Tibial nerve (tissue), 4 donors: ENCODE measurements at places on chromosomes 2 and 18. TPM values are rescaled to one million over a fixed set of nuclear protein-coding genes. Genes with fewer than 3 reads are reported as not detected.

Gene SIX2
- total RNA-seq, result 1.7 TPM

Gene EFHD1
- total RNA-seq, result 46.7 TPM

Gene SERPINB7
- not detected for total RNA-seq

Gene NCKAP1
- total RNA-seq, result 82.8 TPM

Gene MTA3
- 39.9 TPM for total RNA-seq

Gene CXCR4
- 30.8 TPM for total RNA-seq

Gene NEDD4L
- total RNA-seq, result 15.3 TPM

Gene TAF4B
- total RNA-seq, result 13.7 TPM

Gene LOXL3
- total RNA-seq, result 12.0 TPM

Gene SLC8A1
- 9.2 TPM for total RNA-seq
